Fibroblast of mammary gland (primary cell): ENCODE measurements at places on chromosomes 2 and 18.

DNA sequence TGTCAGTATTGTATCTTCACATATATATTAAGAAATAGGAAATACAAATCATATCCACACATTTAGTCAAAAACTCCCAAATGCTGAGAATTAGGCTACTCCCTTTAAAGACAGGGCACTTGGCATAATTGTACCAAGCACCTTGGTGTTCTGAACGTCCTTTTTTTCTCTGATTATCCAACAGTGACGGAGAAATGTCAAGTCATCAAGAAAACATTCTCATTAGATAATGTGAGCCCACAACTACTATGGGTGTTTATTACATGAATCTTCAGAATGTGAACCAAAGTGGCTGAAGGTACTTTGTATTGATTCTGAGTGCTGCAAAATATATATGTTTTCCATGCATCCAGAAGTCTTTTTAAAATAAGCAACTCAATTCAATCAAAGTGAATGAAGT lies 83.8 kb downstream of the PSMG2 start:
- DNase-seq = no peak

GRCh38 chr18:35743916-35744315 lies 162.4 kb downstream of the GALNT1 start:
- no peak for DNase-seq

GRCh38 chr2:85684806-85685205 lies 9.4 kb upstream of the GNLY start:
- DNase-seq = no peak

DNA sequence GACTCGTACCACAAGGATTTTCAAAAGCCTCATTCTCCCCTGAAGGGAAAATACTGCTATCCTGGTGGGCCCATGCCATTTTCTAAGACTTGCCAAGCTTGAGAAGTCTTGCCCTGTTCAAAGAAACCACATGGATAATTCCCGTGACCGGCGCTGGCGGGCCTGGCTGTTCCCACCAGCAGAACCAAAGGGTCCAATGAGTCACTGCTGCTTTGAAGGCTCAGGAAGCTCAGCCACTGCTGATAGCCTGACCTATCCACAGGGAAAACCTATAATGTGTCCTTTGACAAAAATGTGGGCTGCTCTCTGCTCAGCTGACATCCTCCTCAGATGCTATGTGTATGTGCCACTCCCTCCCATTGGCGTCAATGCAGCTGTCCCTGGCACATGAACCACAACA lies 137.9 kb upstream of the RAB12 start:
- DNase-seq = peak; percentile 42

DNA sequence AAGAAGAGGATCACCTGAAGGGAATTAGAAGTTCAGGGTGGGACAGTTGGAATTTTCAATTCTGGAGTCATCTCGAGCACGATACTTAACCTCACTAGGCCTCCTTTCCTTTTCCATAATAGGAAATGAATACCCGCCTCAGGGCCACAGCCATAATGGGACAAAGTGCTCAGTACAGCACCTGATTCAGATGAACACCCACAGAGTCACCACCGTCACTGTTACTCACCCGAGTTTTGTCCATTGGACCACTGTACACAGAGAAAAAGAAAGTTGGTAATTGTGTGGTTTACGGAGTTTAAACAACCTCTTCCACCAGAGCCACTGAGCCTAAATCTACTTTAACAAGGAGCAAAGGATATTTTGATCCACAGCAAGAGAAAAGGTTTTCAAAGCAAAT lies 122.0 kb upstream of the NDUFV2 start:
- no peak for DNase-seq

DNA sequence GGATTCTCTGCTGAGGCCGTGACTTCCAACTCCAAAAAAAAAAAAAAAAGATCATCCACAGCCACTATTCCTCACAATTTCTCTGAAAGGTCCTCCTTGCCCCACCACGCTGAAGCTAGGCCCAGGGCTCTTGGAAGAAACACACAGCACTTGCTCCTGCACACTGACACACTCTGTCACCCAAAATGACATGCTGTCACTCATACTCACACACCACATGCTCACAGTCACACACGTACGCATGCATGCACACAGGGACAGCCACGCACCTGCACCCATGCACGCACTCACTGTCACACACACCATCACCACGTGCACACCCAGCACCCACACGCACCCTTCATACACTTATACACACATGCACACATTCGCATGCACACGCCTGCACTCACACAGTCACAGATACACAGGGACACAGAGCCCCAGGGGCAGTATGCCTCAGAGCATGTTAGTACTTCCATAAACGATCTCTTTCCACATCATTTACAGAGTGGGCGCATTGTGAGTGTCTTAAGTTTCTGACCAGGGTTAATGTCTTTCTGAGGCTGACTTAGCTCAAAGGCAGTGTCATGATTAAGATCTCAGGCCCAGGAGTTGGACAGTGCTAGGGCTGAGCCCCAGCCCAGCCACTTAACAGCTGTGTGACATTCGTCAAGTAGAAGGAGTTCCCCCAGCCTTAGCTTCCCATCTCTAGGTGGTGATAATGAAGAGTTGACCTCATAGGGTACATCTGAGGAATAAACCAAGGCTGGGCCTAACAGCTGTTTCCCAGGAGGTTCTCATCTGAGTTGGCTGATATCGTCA lies 93.4 kb downstream of the GLI2 start:
- no peak for DNase-seq

- DNase-seq = no peak
Observed at GRCh38 chr2:201969241-201969937, 64.3 kb upstream of the FZD7 start.

DNA sequence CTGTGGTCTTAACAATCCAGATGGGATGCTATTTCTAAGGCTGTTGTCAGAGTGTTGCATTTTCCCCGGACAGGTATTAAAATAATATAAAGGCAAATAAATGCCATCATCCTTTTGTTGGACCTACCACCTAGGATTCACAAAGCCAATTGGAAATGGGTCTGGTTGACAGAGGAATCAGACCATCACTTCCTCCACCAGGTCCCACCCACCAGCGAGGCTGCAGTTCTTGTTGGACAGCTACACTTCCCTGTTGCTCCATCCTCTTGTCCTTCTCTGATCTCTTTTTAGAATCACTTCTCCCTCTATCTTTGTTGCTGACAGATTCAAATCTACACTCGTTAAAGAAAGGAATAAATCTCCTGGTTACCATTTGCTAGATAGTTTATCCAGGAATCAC lies 1.1 kb downstream of the TMEM169 start:
- DNase-seq = no peak

- DNase-seq = no peak
Observed at GRCh38 chr18:23012249-23012648, 79.1 kb downstream of the RBBP8 start.

DNA sequence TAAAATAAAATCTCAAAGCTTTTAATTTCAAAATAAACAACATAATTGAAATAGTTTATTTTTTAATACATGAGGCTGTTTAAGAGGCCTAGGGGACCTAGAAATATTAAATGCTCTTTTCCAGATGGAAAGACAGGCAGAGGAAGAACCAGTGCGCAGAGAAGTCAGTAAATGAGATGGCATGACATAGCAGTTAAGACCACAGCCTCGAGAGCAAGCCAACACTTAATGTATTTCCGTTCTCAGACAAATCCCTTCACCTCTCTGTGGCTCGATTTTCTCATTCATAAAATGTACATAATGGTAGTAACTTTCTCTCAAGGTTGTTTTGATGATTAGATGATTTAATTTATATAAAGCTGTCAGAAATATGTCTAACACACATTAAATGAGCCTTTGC lies 405.1 kb upstream of the CWC22 start:
- no peak for DNase-seq

GRCh38 chr2:76298041-76298440 lies 587.3 kb upstream of the GCFC2 start:
- DNase-seq = no peak

DNA sequence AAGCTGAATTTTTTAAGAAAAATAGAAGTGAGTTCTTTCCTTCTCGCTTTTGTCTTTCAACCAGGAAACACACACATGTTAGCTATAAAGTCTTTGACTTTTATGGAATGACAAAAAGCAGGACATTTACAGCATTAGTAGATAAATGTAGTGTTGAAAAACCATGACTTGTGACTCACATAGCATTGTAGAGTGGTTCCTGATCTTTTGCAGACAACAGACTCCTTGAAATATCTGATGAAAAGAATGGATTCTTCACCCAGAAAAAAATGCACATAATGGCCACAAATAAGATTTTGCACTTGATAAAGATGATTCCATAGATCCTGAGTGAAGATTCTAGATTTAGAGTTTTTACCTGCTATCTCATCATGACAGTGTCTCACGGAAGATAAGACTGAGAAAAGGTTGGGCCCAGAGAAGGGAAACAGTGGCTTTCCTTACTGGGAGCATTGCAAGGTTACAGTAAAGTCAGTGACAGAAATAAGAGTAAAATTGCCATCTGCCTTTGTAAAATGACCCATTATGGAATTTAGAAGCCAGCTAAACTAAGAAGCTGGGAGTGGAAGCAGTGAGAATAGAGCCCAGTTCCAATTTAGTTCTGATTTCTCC lies 14.0 kb downstream of the SMARCAL1 start:
- peak; percentile 12 for DNase-seq

DNA sequence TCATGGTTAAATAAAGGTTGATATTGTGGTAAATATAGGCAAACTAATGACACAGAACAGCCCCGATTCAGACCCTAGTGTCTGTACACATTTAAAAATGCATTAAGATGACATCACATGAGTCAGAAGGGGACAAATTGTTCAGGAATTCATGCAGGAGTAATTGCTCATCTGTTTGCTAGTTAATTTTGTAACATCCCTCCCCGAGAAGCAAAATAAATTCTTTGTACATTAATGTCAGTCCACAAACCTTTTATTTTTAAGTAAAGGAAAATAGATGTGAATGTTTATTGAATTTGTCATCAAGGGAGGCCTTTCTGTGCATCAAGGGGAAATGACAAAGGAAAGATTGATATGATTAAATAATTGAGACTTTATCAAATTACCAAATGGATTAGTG lies 69.9 kb downstream of the SH3BP4 start:
- DNase-seq = peak; percentile 95

GRCh38 chr2:42238644-42239288 lies 69.6 kb downstream of the EML4 start:
- DNase-seq = peak; percentile 24

DNA sequence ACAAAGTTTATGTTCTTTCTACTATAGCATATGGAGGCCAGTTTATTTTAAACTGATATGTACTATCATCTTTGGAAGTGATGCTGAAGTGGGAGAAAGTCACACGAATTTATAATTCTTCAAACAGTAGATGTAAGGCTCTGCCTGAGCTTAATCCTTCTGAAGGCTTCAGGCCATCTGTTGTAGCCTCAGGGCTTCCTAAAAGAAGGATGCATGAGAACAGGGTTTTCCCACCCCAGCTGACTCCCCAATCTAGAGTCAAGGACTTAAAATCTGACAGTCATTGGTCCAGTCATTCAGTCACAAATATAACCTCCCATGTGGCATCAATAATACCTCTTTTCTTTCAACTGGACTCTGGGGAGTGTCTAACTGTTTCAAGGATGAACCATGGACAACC lies 330.5 kb downstream of the KCNS3 start:
- no peak for DNase-seq

GRCh38 chr2:128425731-128426620 lies 107.3 kb upstream of the HS6ST1 start:
- DNase-seq = no peak

GRCh38 chr2:232412986-232413385 lies 6.3 kb downstream of the ALPG start:
- no peak for DNase-seq

GRCh38 chr18:72542984-72543356 lies 1.2 kb downstream of the CBLN2 start:
- DNase-seq = no peak

DNA sequence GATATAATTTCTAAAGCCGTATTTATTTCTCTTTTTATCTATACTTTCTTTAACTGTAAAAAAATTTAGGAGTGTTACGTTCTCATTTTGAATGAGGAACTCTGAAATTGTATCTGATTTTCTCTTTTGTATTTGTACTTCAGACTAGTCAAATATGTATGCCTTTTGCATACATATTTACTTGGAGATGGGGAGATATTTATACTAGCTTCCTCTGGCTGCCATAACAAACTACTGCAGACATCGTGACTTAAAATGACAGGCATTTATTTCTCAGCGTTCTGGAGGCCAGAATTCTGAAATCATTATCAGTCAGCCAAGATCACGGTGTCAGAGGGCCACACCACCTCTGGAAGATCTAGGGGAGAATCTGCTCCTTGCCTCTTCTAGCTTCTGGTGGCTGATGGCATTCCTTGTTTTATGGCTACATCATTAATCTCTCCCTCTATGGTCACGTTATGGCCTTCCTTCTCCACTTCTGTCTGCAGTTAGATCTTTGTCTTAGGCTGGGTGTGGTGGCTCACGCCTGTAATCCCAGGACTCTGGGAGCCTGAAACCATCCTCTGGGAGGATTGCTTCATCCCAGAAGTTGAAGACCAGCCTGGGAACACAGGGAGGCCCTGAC lies 8.2 kb downstream of the LCLAT1 start:
- DNase-seq = no peak

DNA sequence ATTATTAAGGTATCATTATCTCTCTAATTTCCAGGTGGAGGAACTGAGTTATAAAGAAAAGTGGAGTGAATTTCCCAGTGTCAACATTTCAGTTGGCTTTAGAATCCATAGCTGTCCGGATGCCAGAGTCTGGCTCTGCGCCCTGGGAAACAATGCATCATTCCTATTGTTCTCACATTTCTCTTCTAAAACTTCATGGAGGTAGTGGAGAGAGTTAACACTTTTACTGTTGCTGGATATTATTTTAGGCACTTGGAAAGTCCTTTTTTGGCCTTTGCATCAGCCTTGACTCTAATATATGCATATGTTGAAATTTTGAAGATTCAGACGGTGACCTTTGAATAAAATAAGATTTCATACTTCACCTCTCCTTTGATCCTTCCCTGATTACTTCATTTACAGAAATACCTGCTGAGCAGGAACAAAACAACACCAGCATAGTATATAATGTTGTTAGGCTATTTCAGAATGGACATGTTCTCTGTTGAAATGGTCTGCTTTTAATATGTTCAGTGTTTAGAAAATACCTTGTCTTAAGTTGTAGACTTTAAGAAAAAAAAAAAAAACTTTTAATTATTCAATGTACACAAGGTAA lies 148.8 kb downstream of the EPHA4 start:
- peak; percentile 14 for DNase-seq

DNA sequence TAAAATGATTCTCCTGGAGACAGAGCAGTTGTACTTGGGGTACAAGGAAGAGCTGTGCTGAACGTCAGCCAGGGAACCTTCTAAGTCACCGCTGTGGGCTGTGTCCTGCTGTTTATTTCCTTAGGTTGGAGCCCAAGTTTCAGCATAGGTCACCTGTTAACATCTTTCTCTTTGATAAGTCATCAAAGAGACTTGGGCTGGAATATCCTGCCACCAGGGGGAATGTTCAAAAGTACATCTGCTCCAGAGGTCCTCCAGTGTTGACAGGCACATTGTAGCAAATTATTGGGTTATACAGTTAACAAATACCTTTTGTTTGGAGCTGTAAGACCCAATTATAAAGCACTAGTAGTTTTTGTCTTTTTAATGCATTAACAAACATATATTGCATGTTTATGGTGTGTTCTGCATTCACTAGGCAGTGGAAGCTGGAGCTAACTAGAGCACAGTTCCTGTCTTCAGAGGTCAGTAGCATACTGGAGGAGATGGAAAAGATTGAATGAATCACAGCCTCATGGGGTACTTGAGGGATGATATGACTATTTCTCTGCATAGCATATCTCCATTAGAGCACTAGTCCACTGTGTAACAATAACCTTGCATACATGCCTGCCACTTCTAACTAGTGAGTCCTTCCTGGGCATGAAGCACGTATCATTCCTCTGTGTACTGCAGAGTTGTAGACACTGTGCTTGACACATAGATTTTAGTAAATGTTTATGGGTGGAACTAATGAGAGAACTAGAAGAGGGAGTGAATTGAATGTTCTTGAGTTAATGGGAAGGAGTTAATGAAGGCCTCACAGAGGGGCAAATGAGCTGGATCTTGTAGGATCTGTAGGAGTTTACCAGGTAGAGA lies 182.1 kb downstream of the AGAP1 start:
- peak; percentile 66 for DNase-seq
